ENCODE measurements at places on chromosomes 16 and 17.

DNA sequence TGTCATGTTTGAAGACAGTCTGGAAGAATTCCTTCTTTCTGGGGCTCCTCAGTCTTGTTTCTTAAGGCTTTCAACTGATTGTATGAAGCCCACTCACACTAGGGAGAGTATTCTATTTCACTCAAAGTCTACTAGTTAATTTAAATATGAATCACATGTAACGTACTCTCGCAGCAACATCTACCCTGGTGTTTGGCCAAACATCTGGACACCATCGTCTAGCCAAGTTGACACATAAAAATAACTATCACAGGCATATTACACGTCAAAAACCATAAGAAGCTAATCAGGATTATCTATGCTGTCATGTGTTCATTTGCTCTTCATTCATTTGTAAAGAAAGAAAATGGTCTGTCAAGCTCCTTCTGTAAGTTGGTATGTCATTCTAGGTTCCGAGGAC is 787.4 kb downstream of the KCNJ2 start:
- no peak for DNase-seq

GRCh38 chr16:75621170-75621477 is 2.0 kb downstream of the ADAT1 start:
- no peak for DNase-seq

DNA sequence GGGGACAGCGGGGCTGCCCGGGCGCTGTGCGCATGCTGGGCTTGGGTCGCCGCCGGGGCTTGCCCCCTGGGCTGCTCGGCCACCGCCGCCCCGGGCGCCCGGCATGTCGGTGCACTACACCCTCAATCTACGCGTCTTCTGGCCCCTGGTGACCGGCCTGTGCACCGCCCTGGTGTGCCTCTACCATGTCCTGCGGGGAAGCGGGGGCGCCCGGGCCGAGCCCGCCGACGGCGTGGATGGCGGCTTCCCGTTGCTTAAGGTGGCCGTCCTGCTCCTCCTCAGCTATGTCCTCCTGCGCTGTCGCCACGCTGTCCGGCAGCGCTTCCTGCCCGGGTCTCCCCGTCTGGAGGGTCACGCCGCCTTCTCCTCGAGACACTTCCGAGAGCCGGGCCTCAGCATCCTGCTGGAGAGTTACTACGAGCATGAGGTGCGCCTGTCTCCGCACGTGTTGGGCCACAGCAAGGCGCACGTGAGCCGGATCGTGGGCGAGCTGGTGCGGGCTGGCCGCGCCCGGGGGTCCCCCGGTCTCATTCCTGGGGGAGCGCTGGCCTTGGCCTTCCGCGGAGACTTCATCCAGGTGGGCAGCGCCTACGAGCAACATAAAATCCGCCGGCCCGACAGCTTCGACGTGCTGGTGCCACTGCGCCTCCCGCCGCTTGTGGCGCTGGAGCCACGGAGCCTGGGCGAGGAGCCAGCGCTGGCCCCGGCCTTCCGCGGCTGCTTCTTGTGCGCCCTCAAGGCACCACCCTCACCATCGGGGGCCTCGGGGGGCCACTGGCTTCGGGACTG is 789 bp downstream of the ITPRIPL2 start:
- peak; percentile 80 for DNase-seq

GRCh38 chr17:39946551-39947330 is 16.1 kb upstream of the GSDMA start:
- DNase-seq = no peak

DNA sequence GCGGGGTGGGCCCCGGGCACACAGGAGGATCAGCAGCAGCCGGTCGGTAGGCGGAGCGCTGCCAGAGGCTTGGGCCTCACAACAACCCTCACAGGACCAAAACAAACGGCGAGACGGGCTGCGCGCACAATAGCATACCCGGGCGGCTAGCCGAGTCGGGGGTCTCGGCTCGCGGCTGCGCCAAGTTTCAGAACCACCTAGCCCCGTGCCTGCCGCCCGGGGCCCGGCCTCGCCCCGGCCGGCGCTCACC is 732 bp downstream of the ULK2 start:
- DNase-seq = peak; percentile 77

DNA sequence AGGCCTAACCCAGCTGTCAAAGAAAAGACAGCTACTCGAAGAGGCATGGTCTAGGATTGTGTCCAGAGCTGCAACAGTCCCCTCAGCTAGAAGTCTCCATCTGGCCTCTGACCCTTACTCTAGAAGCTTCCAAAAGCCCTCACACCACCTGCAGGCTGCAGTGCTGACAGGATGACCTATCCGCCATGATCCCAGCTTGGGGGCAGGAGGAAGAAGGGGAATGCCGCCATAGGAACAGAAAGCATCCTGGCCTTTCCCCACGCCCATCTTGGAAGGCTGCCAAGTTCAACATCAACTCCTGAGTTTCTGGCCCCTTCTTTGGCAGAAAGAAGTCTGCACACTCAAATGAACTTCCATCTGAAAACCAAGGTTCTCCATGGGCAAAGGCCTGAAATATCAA is 3.1 kb upstream of the KRT36 start:
- peak; percentile 53 for DNase-seq

DNA sequence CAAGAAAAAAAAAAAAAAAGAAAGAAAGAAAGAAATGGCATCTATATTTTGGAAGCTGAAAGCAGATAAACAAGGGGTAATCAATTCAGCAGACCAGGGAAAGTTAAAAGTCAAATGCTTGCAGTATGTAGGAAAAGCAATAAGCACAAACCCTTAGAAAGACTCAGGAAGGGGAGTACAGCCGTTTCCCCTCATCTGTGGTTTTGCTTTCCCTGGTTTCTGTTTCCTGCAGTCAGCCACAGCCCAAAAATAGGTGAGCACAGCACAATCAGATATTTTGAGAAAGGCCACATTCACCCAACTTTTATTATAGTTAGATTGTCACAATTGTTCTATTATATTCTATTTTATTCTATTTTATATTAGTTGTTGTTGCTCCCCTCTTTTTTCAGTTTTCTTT is 14.4 kb upstream of the ALOX12 start:
- no peak for DNase-seq

GRCh38 chr16:84780544-84781376 is 39.0 kb upstream of the CRISPLD2 start:
- no peak for DNase-seq

DNA sequence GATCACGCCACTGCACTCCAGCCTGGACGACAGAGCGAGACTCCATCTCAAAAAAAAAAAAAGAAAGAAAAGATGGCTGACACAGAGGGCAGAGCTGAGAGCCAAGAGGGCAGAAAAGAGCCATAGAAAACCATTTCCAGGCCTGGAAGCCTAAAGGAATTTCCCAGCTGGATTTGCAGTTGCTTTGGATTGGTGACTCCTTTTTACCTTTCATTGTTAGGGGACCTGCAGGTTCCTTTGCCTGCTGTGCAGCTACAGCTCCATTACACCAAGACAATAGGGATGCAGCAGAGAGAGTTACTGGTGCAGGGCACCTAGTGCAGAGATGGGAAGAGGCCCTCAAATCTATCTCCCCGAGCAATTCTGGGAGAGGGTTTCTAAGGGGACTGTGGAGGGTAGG is 18.4 kb downstream of the ZNF668 start:
- DNase-seq = no peak

DNA sequence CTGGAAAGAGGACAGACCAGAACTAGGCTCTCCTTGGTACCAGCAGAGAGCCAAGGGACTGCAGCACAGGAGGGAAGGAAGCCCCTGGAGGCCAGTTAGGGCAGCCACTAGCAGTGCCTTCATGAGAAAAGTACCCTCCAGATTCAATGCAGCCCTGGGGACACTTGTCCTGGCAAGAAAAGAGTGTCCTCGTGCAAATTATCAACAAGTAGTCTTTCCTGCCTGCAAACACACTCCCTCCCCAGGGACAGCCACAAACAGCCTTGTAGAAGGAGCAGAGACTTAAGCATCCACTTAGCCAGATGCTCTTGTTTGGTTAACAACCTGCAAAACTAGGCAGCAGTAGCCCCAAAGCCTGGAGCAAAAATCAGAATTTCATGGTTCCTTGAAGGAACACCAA is 24.3 kb downstream of the CENPV start:
- peak; percentile 20 for DNase-seq

DNA sequence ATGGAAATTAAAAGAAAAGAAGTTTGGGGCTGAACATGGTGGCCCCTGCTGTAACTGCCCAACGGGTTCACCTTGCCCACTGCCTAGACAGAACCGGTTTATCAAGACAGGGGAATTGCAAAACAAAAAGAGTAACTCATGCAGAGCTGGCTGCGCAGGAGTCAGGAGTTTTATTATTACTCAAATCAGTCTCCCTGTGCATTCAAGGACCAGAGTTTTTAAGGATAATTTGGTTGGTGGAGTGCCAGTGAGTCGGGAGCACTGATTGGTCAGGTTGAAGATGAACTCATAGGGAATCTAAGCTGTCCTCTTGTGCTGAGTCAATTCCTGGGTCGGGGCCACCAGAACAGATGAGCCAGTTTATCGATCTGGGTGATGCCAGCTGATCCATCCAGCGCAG is 4.4 kb upstream of the SCPEP1 start:
- no peak for DNase-seq

DNA sequence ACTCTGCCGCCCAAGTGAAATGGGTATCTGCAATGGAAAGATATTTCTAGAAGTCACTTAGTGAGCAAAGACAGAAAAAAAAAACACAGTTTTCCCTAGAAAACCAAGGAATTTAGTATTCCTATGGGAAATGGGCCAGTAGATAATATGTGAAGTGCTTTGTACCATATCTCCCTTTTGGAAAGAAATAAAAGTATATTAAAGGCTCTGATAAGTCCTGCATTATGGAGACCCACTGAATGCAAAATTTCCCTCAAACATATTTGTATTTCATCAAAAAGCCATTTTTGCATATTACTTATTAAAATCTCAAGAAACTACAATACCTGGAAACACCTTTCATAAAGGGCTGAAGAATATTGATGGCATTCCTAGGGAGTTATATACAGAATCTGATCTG is 51.6 kb upstream of the DYNLRB2 start:
- DNase-seq = no peak

GRCh38 chr16:79517156-79517555 is 83.4 kb downstream of the MAF start:
- DNase-seq = no peak

DNA sequence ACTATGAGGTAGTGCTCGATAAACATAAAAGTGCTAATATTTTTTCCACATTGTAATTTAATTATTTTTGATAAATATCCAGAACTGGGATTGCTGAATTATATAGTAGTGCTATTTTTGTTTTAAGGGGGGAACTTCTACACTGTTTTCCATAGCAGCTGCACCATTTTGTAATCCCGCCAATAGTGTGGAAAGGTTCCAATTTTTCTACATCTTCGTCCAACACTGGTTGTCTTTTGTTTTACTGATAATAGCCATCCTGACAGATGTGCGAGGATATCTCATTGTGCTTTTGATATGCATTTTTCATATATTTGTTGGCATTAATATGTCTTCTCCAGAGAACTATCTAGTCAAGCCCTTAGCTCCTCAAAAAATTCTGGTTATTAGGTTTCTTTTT is 259.6 kb upstream of the KCNJ16 start:
- no peak for DNase-seq

- no peak for DNase-seq
These were observed 5.9 kb upstream of the KPNA2 start for GRCh38 chr17:68029512-68030215.

DNA sequence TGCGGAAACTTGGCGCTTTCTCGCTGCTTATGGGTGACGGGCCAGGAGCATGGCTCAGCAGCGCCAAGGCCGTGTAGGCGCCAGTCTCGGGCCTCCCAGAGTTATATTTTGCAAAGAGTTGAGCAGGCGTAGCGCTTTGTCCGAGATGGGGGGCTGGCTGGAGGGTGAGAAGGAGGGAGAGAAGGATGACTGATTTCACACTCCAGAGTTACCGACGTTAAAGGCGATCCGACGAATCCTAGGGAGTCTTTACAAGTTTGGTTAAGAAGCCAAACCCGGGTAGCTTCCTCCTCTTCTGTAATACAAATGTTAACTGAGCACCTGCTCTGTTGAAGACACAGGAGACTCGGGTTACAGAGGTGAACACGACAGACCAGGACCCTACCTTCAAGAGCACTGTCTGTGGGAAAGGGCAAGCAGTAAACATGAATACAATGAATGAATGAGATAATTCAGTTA is 782 bp downstream of the POLR2A start:
- DNase-seq = no peak

DNA sequence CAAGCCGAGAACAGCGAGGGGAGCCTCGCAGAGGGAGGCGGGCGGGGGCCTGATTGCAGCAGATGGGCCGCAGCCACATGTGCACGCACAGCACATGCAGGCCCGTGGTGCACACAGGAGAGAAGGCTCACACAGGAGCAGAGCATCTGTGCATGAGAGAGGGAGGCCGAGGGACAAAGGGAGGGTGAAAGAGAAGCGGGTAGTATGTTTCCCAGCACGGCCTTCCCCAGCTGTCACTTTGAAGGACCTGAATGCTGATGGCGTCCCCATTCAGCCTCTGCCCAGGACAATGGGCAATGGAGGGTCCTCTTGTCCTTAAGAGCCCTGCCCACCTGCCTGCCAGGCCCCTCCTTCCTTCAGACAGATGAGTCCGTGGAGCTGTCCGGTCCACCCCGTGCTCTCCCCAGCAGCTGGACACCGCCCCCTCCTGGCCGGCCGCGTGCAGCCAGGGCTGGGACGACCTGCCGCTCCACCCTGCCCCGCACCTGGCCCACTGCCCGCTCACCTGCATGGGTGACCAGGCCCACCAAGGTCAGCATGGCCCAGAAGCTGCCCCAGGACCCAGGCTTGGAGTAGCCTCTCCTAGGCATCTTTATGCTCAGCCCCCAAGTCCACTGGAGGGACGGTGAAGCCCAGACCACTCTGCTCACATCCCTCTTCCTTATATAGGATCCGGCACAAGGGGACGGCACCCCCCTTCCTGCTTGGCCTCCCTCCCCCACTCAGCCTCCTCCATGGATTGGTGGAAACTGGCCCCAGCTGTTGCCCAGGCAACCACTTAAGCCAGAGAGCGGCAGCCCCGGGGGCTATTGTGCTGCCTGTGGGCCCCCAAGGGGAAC is at the start of gene BTBD17:
Gene BTBD17 (minus strand): TSS at position 639 of the 839 bp plus-strand sequence. CDS start 49 bp downstream, at position 590.
- peak; percentile 66 for DNase-seq

GRCh38 chr16:52633230-52633629 is 86.3 kb upstream of the TOX3 start:
- no peak for DNase-seq

- DNase-seq = peak; percentile 82
These were observed 10.7 kb upstream of the LITAF start for GRCh38 chr16:11597235-11598095.

- no peak for DNase-seq
These were observed 57.2 kb upstream of the CACNG3 start for GRCh38 chr16:24198807-24199533.

GRCh38 chr16:57373117-57373947 is 1.0 kb downstream of the CX3CL1 start:
- no peak for DNase-seq

- no peak for DNase-seq
These were observed 77.3 kb upstream of the ATF7IP2 start for GRCh38 chr16:10308305-10309193.

GRCh38 chr17:69058165-69058564 is 2.6 kb downstream of the ABCA9 start:
- DNase-seq = no peak

All from right hindlimb (tissue), 1 donor.